Caki2 (cell line): ENCODE measurements at places on chromosomes 12 and 14.
A peak's percentile ranks its signal among the peaks of the same experiment; 100 is the strongest.

GRCh38 chr12:115794659-115795081 lies 482.8 kb downstream of the MED13L start:
- DNase-seq, result no peak

DNA sequence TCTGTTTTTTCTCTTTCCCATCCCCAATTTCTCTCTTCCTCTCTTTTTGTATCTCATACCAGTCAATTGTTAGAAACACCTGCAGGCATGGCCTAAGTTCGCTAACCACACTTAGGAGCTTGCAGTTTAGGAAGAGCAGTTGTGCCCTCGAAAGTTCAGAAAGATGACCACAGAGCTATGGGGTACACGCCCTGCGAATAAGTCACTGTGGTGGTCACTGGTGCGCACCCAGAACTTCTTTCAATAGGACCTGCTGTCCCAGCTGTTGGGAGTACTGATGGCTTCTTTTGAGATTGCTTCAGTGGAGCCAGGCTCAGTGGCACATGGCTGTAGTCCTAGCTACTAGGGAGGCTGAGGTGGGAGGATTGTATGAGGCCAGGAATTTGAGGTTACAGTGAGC lies 362.8 kb upstream of the TMTC1 start:
- no peak for DNase-seq

DNA sequence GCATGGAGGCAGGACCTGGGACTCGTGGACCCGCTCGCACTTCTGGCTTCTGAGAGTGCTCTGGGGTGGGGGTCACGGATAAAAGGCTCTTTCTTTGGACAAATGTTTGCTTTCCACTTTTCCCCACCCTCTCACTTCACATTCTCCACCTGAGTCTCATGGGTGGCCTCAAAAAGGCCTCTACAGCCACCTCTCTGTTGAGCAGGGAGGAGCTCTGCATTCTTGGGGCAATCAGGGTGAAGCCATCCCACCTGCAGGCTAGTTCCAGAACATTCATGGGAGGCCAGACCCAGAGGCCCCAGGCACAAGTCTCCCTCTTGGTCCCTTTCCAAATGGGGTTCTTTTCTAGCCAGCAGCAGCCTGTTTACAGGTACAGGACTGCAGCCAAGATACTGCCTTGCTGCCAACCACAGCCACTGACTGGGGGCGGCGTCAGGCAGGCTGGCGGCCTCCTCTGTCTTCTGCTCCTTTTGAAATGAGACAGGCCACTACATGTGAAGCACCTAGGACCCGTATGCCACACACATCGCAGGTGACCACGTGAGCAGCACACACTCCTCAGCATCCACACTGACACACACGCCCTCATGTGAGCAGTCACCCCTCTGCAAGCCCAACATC lies 18.2 kb upstream of the CEBPE start:
- no peak for DNase-seq

DNA sequence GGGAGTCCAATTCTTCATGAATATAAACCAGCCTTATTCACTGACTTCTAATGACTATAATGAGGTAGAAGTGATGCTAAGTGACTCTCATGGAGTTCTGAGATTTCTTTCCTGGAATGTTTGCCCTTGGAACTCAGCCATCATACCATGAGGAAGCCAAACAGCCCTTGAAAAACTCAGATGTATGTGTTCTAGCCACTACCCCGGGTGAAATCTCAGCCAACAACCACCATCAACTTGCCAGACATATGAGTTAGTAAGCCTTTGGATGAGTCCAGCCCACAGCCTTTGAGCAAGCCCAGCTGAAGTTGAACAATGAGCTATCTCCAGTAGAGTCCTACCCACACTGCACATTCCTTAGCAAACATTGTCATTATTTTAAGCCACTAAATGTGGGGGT lies 149.5 kb downstream of the SLC6A15 start:
- no peak for DNase-seq

DNA sequence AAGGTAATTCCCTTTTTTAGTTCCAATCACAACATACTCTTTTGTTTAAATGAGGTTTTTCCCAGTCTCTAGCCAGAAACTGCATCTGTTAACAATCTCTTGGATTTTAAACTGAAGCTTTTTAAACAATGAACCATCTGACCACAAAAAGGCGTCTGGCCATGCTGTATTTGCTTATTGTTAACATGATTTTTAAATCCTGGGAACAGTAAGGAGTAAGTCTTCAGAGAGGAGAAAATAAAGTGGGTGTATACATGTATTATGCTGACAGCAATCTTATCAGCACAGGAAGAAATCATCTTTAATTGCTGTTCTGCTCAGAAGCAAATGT lies 106.2 kb downstream of the DAAM1 start:
- DNase-seq, result no peak

DNA sequence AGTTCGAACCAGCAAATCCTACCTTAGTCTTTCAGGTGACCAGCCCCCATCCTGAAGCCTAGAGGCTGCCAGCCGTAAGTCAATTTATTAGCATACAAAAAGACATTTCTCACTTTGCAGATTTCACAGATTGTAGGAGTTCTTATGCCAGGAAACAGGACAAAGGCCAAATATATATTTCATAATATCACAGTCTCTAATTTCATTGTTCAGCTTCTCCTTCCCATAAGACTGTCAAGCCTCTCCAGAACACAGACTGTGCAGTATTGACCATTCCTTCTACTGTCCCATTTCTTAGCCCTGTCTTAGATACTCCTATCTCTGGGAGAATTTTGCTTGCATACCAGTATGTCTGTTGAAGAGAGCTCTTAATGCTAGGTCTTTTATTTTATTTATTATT lies 89.2 kb upstream of the RESF1 start:
- no peak for DNase-seq

DNA sequence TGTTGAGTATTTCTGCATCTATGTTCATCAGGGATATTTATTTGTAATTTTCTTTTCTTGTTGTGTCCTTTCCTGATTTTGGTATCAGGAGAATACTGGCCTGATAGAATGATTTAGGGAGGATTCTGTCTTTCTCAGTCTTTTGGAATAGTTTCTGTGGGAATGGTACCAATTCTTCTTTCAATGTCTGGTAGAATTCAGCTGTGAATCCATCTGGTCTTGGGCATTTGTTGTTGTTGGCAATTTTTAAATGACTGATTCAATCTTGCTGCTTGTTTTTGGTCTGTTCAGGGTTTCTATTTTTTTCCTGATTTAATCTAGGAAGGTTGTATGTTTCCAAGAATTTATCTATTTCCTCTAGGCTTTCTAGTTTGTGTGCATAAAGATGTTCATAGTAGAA lies 170.9 kb upstream of the PDE3A start:
- DNase-seq, result no peak

DNA sequence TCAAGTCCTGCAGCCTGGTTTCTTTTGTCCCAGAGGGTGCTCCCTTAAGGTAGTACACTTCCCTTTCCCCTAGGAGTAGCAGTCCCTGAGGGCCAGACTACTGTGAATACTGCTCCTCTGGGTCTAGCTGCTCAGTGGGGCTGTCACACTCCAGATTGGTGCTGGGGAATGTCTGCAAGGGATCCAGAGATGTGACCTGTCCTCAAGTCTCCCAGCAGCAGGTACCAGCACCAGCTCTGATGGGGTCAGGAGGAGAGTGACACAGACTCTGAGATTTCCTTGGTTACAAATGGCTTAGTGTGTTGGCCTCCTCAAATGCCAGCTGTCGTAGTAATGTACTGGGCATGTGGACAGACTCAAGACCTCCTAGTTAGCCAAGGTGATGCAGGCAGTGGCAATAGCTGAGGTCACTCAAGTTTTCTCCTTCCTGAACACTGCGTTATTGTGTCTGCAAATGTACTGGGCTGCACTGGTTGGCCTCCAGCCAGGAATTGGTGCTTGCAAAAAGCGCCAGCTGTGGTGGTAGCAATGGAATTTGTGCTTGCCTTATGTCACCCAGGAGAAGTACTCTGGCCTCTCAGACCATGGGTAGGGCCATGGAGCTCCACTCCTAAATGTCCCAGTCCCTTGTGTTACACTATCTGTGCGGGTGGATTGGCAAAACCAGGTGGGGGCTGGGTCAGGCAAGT lies 36.4 kb upstream of the AEBP2 start:
- no peak for DNase-seq

DNA sequence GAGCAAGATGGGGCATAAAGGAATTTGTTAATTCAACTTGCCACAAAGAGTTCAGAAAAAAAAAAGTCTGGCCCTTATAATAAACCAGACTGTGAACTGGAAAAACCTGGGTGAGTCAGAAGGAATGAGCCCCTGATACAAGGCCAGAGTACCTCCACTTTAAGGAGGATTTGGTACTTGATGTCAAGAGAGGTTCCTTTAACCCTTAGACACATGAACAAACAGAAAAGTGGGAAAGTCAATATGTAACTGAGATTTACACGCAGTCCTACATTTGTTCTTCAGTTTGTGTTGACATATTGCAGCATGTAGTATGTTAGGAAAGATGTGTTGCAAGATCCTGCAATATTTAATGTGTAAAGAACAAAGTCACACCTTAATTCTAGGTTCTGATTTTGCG lies 14.2 kb upstream of the SLC38A4 start:
- no peak for DNase-seq

DNA sequence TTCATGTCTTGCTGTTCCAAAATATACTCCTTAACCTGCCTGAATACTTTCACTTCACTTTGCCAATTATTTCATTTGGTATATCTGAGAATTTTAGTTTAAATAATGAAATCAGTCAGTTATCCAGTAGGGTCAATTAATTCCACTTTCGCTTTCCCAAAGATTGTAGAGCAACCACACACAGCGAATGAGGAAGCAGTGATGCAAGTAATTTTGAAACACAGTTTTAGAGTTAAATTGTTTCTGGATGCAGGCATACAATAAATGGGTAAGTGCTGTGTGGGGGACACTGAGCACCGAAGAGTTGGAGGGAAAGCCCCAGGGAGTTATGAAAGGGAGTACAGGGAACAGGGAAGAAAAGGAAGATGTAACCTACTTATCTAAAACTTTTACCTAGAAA lies 62.8 kb downstream of the TSHR start:
- DNase-seq, result no peak

DNA sequence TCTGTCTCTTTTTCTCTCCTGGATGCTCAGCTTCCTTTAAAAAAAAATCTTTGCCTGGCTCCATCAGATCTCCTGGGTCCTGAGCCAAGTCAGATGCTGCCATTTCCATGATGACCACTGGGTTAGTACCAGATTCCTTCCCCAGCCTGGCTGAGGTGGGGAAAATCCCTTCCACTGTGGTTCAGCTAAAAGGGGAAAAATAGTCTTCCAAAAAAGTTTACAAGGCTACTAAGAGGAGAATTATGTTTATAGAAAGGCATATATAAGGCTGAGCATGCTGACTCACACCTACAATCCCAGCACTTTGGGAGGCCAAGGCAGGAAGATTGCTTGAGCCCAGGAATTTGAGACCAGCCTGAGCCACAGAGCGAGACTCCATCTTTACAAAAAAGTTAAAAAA lies 28.4 kb upstream of the GAS2L3 start:
- DNase-seq, result no peak

- no peak for DNase-seq
Observed at GRCh38 chr12:54661048-54661447, 12.9 kb upstream of the DCD start.

- no peak for DNase-seq
Observed at GRCh38 chr12:39006286-39006685, 100.9 kb upstream of the CPNE8 start.

GRCh38 chr12:124605150-124605882 lies 37.9 kb upstream of the NCOR2 start:
- DNase-seq, result no peak

DNA sequence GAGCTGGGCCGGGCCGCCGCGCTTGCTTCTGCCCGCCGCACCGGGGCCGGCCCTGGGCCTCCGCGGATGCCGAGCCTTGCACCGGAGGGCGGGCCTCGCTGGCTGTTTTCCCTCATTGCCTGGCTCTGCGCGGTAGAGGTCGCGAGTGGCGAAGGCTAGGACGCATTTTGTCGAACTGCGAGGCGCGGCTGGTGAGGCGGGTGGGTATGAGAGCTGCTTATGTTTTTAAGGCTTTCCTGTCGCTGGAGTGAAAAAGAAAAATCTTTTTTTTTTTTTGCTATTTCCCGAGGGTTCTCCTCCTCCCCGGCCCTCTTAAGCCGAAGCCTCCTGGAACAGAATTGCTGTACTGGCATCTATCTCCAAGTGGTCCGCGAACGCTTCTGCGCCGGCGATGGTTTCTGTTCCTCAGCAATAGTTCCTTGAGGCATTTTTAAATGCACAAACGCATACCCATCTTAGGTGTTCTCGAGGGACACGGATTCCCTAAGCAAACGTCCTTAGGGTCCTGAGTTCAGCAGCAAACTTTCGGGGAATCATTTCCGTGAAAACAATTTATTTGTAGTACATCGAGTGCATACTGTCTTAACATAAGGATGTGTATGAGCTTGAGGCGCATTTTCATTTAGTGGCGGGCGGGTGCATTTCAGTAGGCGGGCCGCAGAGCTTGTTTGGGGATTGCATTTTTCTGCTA lies 631 bp downstream of the RESF1 start:
- DNase-seq, result peak; percentile 68

- DNase-seq, result no peak
Observed at GRCh38 chr14:60651796-60652673, 2.8 kb upstream of the SIX1 start.

- DNase-seq, result no peak
Observed at GRCh38 chr14:98926146-98926545, 345.9 kb downstream of the BCL11B start.

DNA sequence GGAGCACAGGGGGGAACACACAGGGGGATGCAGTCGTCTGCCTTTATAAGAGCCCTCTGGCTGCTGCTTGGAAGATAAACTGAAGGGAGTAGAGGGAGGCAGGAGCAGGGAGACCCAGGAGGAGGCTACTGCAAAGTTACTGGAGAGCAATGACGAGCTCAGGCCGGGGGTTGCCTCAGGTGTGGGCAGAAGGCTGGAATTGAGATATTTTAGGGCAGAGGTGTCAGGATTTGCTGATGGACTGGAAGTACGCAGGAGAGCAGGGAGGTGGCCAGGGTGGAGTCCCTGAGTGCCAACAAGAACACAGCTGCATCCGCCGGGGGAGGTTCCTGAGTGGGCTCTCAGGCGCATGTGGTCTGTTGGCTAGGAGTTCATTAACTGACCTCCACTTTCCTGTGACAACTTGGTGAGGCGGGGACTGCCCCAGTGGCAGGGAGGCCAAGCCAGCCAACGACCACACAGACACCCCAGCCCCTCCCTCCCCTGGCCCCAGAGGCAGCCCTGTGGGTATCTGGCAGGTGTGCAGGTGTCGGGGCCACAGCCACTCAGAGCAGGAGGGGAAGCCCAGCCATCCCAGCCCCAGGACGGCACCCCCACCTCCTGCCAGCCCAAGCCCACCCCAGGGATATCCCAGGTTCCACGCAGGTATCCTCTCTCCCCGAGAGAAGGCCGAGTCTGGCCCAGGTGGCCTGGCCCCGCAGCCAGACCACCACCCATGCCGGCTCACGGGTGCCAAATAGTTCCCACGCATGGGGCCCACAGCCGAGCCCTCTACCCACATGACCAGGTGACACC lies 85.4 kb downstream of the NCOR2 start:
- DNase-seq, result no peak

DNA sequence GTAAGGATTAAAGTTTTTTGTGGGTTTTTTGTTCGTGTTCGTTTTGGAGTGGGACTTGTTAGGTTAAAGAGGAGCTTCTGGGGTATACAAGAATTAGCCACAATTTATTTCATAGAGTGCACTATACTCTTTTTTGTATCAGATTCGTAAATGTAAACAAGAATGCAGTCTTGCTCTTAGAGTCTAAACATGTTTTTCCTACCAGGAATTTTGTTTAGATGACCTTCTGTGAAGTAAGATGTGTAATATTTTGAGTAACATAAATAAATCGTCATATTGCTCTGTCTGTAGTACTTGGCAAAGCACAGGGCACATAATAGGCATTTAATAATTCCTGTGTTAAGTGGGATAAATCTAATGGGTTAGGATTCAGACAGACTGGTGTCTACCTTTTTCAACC lies 9.6 kb downstream of the CNOT2 start:
- no peak for DNase-seq

- DNase-seq, result peak; percentile 52
Observed at GRCh38 chr14:103123634-103124500, 606 bp downstream of the TNFAIP2 start.
